NCI-H1436 treated with DMSO at 0.1 percent for 48 hours (cell line): ENCODE measurements at places on chromosomes 12 and 14.

GRCh38 chr14:65422088-65422834, 9.7 kb downstream of the FUT8 start:
- no peak for DNase-seq

GRCh38 chr14:55913324-55914025, 204.7 kb upstream of the PELI2 start:
- DNase-seq = no peak

DNA sequence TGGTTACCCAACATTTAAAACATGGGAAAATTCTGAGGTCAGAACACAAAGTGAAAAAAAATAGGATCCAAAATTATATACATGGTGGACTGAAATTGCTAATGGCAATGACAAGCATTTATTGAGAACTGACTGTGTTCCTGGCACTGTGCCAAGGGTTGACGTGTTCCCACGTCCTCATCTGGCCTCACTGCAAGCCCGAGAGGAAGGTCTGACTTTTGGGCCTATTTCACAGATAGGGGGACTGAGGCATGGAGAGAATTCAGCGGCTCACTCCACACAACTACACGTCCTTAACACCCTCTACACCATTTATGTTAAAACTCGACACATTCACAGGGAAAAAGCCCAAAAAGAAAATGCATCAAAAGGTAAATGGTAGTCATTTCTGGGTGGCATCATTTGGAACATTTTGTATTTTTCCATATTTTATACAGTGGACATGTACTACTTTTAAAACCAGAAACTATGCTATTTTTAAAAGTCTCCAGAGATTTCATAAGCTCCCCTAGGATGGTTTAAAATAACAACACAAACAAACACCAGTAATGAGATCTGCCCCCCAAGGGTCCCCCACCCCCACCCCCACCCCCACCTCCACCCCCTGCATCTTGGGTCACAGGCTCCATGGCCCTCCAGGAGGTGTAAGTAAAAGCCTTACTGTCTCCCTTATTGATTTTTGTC, 27.7 kb downstream of the CLMN start:
- DNase-seq = peak; percentile 14

DNA sequence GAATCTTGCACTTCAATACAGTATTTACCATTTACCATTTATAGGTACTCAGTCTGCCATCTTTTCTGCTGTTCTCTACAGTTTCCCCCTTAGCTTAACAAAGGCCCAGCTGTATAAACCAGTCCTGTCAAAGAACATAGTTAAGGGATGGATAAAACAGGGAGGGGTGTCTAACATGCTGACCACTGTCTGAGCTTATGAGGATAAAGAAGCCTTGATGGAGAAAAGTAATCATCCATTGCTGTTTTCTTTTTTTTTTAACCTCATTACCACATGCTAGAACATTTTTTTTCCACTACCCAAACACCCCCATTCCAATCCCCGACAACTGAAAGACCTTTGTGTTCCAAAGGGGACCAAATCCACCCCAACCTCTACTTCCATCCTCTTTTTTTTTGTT, 39.9 kb downstream of the SOX5 start:
- no peak for DNase-seq

GRCh38 chr14:68561531-68562007, 231.3 kb downstream of the ZFP36L1 start:
- no peak for DNase-seq

DNA sequence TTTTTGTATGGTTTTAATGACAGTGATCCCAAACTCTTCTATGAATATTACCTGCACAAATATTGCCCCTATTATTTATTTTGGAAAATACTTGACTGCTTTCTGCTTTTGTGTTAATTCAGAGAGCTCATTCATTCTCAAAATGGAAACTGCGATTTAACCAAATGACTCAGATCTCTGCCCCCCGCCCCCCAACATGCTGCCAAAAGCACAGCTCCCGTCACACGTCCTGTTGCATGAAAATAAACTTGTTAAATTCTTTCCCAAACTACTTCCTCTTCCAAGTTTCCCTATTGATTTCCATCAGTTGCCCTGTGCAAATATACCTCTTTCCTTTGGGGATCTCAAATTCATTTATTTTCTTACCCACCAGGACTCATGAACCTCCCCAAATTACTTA, 18.0 kb upstream of the NRDE2 start:
- no peak for DNase-seq

- no peak for DNase-seq
Measured at GRCh38 chr12:52645120-52645761, 6.8 kb downstream of the KRT2 start.

- no peak for DNase-seq
Measured at GRCh38 chr12:88562846-88563582, 17.3 kb downstream of the KITLG start.

DNA sequence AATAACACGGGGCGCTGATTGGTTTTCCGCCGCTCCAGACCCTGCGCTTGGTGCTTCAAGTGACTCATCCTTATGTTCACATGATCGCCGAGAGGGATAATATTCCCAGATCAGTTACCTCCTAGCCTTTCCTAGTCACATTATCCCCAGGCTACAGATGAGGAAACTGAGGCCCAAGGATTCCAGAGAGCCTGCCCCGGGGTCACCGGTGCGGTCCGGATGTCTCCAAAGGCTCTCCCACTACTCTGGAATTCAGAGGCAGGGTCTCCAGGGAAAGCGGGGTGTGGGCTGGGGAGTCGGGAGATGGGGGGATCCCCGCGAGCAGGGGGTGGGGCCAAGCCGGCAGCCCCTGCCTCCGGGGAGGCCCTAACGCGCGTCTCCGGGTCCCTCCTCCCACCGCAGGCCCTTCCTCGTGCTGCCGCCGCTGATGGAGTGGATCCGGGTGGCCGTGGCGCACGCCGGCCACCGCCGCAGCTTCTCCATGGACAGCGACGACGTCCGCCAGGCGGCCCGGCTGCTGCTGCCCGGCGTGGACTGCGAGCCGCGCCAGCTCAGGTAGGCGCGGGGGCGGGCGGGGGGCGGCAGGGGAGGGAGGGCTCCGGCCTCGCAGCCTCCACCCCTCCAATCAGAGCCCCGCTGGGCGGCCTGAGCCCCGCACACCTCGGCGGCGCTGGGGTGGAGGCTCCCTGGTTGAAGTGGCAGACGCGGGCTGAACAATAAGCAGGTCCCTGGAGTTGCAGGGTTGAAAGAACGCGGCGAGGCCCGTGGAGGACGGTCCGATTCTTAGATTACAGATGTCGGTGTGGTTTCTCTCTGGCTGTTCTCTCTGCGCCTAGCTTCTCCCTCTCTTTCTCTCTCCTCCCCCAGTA, 104.6 kb upstream of the PWP1 start:
- no peak for DNase-seq
